ENCODE measurements at places on chromosomes 7 and 10. TPM values are rescaled to one million over a fixed set of nuclear protein-coding genes. Genes with fewer than 3 reads are reported as not detected.

RARRES2 gene
- not detected for total RNA-seq

ANAPC16 gene
- 80.9 TPM for total RNA-seq

PYROXD2 gene
- total RNA-seq, result 5.1 TPM

PRSS2 gene
- total RNA-seq, result not detected

C10orf105 gene
- not detected for total RNA-seq

CEP55 gene
- total RNA-seq, result 61.2 TPM

TRPV6 gene
- not detected for total RNA-seq

SFRP4 gene
- total RNA-seq, result 4.2 TPM

MOGAT3 gene
- total RNA-seq, result not detected

GALNT17 gene
- total RNA-seq, result not detected

THNSL1 gene
- 4.1 TPM for total RNA-seq

MYPN gene
- total RNA-seq, result 2.7 TPM

ANKMY2 gene
- 15.4 TPM for total RNA-seq

RASA4 gene
- 2.2 TPM for total RNA-seq

GOLGA7B gene
- 3.6 TPM for total RNA-seq

ORAI2 gene
- 31.2 TPM for total RNA-seq

RAMP3 gene
- not detected for total RNA-seq

NKX2-3 gene
- not detected for total RNA-seq

OR2A7 gene
- total RNA-seq, result not detected

FAM131B gene
- 0.48 TPM for total RNA-seq

HTR7 gene
- 0.10 TPM for total RNA-seq

EIF3B gene
- 234 TPM for total RNA-seq

RASA4B gene
- total RNA-seq, result 0.89 TPM

HOXA5 gene
- 6.6 TPM for total RNA-seq

ANXA8 gene
- 33.2 TPM for total RNA-seq

AKR1C2 gene
- 3,160 TPM for total RNA-seq

SYT15 gene
- 2.7 TPM for total RNA-seq

DENND2A gene
- 0.25 TPM for total RNA-seq

SEMA3C gene
- total RNA-seq, result 56.7 TPM

WNT8B gene
- total RNA-seq, result not detected

ZNF485 gene
- total RNA-seq, result 2.1 TPM

CYP2C18 gene
- total RNA-seq, result 0.07 TPM

HNRNPF gene
- total RNA-seq, result 349 TPM

FZD1 gene
- total RNA-seq, result 2.5 TPM

HKDC1 gene
- total RNA-seq, result 19.3 TPM

LBX1 gene
- not detected for total RNA-seq

EPDR1 gene
- total RNA-seq, result 70.4 TPM

FANK1 gene
- total RNA-seq, result 3.1 TPM

SLC13A1 gene
- not detected for total RNA-seq

RNF32 gene
- total RNA-seq, result 1.4 TPM

PON1 gene
- 0.34 TPM for total RNA-seq

PRSS37 gene
- total RNA-seq, result not detected

FOXI2 gene
- total RNA-seq, result not detected

MCM10 gene
- total RNA-seq, result 22.9 TPM

TWIST1 gene
- total RNA-seq, result 1.4 TPM

DEPP1 gene
- 1.8 TPM for total RNA-seq

SHTN1 gene
- total RNA-seq, result 33.1 TPM

CACNB2 gene
- not detected for total RNA-seq

FAM241B gene
- total RNA-seq, result 20.1 TPM

POU6F2 gene
- not detected for total RNA-seq

GIMAP6 gene
- not detected for total RNA-seq

ELOVL3 gene
- total RNA-seq, result 0.21 TPM

SP8 gene
- not detected for total RNA-seq

CALCR gene
- not detected for total RNA-seq

MBLAC1 gene
- total RNA-seq, result 2.9 TPM

All from A549 treated with CpdA at 1 μM for 4 hours (cell line).